ENCODE measurements at places on chromosomes 5 and 9. TPM values are rescaled to one million over a fixed set of nuclear protein-coding genes. Genes with fewer than 3 reads are reported as not detected.

DNA sequence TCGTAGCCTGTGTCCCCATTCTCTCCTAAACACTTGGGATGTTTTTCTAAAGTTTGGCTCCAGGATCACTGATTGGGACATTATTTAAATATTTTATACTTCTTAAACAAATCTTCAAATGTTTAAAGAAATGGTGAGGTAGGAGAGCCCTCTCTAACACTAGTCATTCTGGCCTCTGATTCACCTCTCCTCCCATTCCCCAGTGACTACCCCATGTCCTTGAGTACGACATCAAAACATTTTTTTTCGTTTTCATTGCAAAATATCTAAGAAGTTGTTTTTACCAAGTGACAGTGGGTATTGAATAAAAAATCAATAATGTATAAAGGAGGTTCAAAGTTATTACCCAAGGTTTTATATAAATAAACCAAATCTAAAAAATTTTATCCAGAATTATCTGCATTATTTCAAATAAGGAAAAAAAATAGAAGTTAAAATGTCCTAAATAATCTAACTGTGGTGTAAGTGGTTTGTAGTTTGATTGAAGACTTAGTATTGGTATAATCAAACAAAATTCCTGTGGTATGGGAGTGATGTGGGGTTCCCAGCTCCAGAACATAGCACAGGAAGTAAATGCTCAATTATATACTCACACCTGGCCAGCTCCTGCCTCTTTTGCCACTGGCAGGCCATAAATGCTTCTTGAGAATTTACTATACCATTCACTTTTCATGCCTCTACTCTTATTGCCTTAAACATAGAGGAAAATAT lies 51.1 kb downstream of the MAST4 start:
- no peaks in the 10 kb centered on the region for H3K4me1 ChIP-seq
- no peaks in the 10 kb centered on the region for H3K27me3 ChIP-seq
- H3K36me3 ChIP-seq = no peaks in the 10 kb centered on the region
- no peak overlapping the region for H3K4me3 ChIP-seq

- no peaks in the 10 kb centered on the region for H3K36me3 ChIP-seq
- DNase-seq = peak; percentile 26
- no peaks in the 10 kb centered on the region for H3K27me3 ChIP-seq
- peaks cover 2% of the 10 kb centered on the region for H3K4me1 ChIP-seq
- H3K27ac ChIP-seq = peak overlapping the region; percentile 89
These were observed 467 bp downstream of the CNOT6 start for GRCh38 chr5:180494510-180495181.

- DNase-seq = peak; percentile 45
- H3K4me1 ChIP-seq = no peaks in the 10 kb centered on the region
- H3K27me3 ChIP-seq = no peaks in the 10 kb centered on the region
- no peaks in the 10 kb centered on the region for H3K36me3 ChIP-seq
- no peak overlapping the region for H3K4me3 ChIP-seq
These were observed 18.1 kb downstream of the ANKRD33B start for GRCh38 chr5:10581867-10582511.

DNA sequence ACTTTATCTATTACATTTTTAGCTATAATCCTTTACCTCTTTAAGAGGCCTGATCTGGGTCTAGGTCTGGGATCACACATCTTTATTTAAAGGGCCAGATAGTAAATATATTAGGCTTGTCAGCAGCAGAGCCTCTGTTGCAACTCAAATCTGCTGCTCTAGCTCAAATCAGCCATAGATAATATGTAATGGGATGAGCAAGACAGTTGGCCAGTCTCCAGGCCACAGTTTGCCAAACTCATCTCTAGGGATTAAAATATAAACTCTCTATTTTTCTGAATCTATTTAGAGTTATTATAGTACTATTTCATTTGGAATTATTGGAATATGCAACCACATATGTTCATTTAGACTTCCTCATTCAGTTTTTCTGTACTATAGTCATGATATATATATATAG lies 115.9 kb upstream of the MINAR2 start:
- H3K27me3 ChIP-seq = no peaks in the 10 kb centered on the region
- H3K36me3 ChIP-seq = no peaks in the 10 kb centered on the region
- no peak for DNase-seq
- H3K4me3 ChIP-seq = no peak overlapping the region

DNA sequence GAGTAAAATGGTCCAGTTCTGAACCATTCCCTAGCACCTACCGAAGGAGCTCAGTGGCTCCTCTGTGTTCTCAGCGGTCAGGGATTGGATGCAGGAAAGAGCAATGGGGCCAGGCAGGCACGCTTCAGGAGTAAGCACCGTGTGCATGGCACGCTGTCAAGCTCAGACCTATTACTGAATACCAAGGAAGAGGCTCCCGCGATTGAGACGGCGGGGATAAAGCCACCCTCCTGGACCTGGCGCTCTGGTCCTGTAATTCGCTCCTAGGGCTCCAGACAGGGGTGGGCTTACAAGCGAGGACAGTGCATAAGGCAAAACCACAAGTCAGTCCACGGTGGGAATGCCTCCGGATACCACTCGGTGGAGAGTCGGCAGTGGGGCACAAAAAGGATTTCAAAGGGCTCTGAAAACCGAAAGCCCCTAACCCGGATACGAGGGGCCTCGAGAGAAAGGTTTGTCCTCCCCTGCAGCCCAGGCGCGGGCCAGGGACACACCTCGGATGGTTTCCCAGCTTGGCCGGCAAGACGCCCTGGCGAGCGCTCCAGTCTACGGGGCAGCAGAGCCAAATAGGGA lies 988 bp downstream of the OXCT1 start:
- no peaks in the 10 kb centered on the region for H3K36me3 ChIP-seq
- H3K4me3 ChIP-seq = peak overlapping the region; percentile 58
- DNase-seq = peak; percentile 46

The IQGAP2 gene
- polyA plus RNA-seq = 5.1 TPM

- H3K27me3 ChIP-seq = no peaks in the 10 kb centered on the region
- H3K4me3 ChIP-seq = no peak overlapping the region
- peaks cover 3% of the 10 kb centered on the region for H3K4me1 ChIP-seq
- no peaks in the 10 kb centered on the region for H3K36me3 ChIP-seq
These were observed 205.0 kb upstream of the IER5L start for GRCh38 chr9:129383019-129383560.

GRCh38 chr5:173680660-173681242 lies 64.3 kb upstream of the BOD1 start:
- no peak overlapping the region for H3K27ac ChIP-seq
- no peaks in the 10 kb centered on the region for H3K27me3 ChIP-seq
- H3K36me3 ChIP-seq = no peaks in the 10 kb centered on the region
- no peak for DNase-seq

The CENPK gene
- polyA plus RNA-seq = 16.0 TPM

The LVRN gene
- polyA plus RNA-seq = 0.10 TPM

GRCh38 chr9:13967011-13967410 lies 346.9 kb downstream of the NFIB start:
- no peak overlapping the region for H3K4me3 ChIP-seq
- H3K36me3 ChIP-seq = no peaks in the 10 kb centered on the region
- H3K4me1 ChIP-seq = no peaks in the 10 kb centered on the region
- H3K27me3 ChIP-seq = no peaks in the 10 kb centered on the region
- DNase-seq = no peak
- no peak overlapping the region for H3K27ac ChIP-seq

- no peaks in the 10 kb centered on the region for H3K36me3 ChIP-seq
- no peak for DNase-seq
- H3K4me3 ChIP-seq = no peak overlapping the region
- no peaks in the 10 kb centered on the region for H3K4me1 ChIP-seq
- no peaks in the 10 kb centered on the region for H3K27me3 ChIP-seq
These were observed 64.4 kb downstream of the C9orf85 start for GRCh38 chr9:71975833-71976232.

All from fibroblast of lung (primary cell).